ENCODE measurements at places on chromosomes 3 and 15.

DNA sequence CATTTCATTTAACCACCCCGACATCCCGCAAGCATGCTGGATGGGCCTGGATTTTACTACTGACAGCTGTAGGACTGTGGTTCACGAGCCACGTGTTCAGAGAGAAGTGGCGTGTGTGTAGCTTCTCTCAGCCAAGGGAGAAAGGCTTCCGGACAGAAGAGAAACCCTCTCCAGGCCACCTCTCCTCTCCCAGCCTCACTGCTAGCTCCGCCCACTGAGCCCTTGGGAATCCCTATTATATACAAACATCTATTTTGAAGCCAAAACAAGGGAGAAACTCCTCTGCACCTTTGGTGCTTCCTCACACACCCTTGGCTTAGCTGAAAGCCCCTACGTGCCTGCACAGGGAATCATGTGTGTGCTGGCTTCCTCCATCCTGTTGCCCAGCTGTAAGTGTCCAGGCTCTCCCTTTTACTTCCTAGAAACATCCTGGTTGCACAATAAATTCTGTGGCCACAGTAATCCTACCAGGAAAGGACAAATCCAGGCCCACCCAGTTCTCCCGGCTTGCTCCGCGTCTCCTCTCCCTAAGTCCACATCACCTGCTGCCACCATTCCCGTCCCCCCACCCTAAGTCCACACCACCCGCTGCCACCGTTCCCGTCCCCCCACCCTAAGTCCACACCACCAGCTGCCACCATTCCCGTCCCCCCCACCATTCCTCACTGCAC is 30.5 kb downstream of the PCSK6 start:
- DNase-seq, result no peak

DNA sequence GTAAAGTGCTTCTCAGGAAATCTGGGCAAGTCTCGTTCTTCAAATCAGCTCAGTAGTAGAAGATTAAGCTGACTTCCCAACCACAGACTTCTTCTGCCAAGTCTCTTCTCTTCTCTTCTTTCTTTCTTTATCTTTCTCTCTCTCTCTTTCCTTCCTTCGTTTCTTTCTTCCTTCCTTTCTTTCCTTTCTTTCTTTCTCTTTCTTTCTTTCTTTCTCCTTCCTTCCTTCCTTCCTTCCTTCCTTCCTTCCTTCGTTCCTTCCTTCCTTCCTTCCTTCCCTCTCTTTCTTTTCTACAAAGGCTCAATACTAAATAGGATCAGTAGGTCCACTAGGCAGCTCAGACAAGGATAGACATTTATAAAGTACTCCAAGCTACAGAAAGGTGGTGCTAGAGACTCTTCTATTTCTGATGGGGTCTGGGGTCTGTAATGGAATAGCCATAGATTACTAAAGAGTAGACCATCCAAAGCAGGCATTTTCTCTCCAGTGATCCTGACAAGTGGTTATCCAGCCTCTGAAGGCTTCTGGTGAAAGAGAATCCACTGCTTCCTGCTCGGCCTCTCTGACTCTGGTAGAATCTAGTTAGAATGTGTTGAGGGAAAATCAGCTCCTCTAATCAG is 100.8 kb downstream of the TPRG1 start:
- no peak for DNase-seq

GRCh38 chr3:128835096-128835495 is 44.3 kb upstream of the ACAD9 start:
- DNase-seq, result no peak

- no peak for DNase-seq
Measured at GRCh38 chr3:174346571-174346970, 512.6 kb upstream of the NAALADL2 start.

- DNase-seq, result peak; percentile 20
Measured at GRCh38 chr3:114274929-114275328, 18.9 kb upstream of the TIGIT start.

DNA sequence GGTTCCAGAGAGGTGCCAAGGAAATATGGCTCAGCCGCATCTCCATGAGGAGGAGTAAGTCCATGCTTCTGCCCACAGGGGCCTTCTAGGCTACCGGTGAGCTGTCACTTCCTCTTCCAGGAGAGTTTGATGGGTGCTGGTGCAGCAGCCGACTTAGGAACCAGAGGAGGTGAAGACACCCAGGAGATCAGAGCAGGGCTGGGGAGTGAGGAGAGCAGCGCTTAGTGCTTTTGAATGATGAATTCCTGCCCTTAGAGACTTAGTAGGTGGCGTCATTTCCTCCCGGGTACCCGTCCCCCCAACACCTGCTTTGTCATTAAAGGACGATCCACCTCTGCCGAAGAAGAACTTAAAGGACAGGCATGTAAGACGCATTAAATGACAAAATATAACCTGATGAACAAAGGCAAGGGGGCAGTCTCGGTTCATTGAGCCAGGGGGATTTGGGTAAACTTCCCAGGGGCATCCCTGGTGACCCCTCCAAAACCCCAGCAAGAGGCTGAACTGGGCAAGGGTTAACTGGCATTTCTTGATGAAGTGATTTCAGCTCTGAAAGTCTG is 67.6 kb downstream of the HES1 start:
- DNase-seq, result peak; percentile 54

GRCh38 chr15:80275961-80276360 is 23.9 kb upstream of the CTXND1 start:
- DNase-seq, result no peak

GRCh38 chr3:72154391-72155335 is 369.7 kb upstream of the PROK2 start:
- no peak for DNase-seq

- no peak for DNase-seq
Measured at GRCh38 chr15:25939122-25939521, 76.0 kb upstream of the ATP10A start.

DNA sequence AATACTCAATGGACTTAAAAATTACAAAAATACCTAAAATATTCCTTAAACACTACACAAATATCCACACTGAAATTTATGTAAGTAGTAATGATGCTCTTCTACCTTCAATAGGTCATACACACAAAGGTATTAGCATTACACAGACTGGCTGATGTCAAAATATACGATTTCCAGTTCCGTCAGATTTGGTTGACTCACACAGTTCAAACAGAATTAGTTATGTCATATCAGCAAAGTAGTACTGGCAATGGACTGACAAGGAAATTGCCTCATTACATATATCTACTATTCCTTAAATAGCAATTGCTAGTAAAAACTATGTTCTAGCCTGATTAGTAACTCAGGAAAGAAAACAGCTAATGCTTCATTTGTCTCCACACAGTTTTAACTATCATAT is 70.8 kb downstream of the ADAM10 start:
- no peak for DNase-seq

DNA sequence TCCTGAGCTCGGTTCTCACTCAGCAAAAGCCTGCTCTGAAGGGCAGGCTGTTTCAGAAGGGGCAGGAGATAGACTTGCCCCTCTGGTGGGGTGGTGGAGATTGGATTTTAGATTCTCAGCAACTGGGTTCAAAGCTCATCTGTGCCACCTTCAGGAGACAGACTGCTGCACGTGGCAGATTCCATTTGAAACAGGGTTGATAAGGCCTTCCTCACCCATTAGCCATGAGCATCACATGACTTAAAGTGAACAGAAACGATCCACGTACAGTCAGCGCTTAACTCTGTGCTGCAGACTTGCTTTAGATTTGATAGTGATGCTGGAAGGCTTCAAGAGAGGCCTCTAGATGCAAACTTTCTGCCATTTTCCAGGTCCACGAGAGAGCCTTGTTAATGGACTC is 35.0 kb upstream of the MGLL start:
- DNase-seq, result no peak

GRCh38 chr15:28881170-28881569 is 4.6 kb upstream of the APBA2 start:
- no peak for DNase-seq

- no peak for DNase-seq
Measured at GRCh38 chr15:39642011-39642640, 61.2 kb downstream of the THBS1 start.

- DNase-seq, result peak; percentile 66
Measured at GRCh38 chr3:181176601-181177000, 187.1 kb upstream of the DNAJC19 start.

DNA sequence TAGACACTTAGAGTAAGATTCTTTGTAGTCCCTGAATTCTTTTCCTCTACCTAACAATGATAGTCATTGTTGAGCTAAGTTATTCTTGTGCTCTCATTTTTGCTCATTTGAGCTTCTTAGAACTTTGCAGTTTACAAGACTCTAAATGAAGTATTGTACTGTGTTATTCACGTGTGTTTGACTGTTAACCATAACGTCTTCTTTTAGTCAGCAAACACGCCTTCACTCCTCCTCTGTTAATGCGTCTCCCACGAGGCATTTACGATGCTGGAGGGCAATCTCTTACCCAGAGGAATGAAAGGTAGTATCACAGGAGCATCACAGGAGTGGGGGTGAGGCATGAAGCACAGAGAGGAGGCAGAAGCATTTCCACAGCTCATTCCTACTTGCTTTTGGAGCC is 14.8 kb upstream of the P2RY14 start:
- DNase-seq, result no peak

GRCh38 chr3:158600787-158601186 is 29.8 kb downstream of the MLF1 start:
- DNase-seq, result no peak

DNA sequence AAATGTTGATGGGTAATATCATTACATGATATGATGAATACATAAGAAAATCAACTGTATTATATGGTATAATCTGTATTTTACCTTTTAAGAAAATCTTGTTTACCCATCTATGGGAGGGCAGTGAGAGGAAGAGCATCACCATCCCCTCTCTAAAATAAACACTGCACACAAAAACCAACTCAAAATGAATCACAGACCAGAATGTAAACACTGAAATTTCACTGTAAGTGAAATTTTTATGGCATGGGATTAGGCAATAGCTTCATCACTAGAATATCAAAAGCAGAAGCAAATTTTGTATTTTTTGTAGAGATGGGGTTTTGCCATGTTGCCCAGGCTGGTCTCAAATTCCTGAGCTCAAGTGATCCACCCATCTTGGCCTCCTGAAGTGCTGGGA is 26.2 kb downstream of the IFT80 start:
- no peak for DNase-seq

DNA sequence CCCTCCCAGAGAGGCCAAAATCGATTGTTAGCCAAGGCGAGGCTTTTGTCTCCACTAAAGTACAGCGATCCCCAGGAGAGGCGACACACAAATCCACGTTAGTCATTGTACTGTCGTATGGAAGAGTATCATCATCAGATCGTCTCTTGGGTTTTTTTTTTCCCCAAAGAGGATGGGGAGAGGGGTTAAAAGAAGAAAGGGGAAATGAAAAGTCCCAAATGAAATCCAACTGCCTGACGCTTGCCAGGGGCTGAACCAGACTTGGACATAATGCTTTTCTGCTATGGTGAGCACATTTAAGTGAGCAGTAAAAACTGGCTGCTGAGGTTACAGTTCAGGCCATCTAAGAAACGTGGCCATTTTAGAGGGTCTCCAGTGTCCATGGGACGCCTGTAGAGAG is 37.9 kb upstream of the CTSH start:
- no peak for DNase-seq

DNA sequence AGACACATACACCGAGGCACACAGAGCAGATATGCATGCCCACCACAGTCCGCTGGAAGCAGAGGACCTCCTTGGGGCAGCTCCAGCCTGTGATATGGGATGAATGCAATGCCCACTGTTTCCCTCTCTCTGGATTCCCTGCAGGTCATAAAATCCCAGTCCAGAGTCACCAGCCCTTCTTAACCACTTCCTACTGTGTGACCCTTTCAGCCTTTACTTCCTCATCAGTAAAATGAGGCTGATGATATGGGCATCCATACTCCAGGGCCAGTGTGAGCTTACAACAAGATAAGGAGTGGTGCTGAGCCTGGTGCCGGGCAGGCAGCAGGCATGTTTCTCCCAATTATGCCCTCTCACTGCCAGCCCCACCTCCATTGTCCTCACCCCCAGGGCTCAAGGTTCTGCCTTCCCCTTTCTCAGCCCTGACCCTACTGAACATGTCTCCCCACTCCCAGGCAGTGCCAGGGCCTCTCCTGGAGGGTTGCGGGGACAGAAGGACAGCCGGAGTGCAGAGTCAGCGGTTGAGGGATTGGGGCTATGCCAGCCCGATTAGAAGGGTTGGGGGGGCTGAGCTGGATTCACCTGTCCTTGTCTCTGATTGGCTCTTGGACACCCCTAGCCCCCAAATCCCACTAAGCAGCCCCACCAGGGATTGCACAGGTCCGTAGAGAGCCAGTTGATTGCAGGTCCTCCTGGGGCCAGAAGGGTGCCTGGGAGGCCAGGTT is at the start of gene GNAT1:
Gene GNAT1 (plus strand): TSS at position 675 of the 725 bp plus-strand sequence. CDS start 116 bp downstream, outside the sequence.
- no peak for DNase-seq

- no peak for DNase-seq
Measured at GRCh38 chr15:85897895-85898717, 103.4 kb upstream of the KLHL25 start.

- no peak for DNase-seq
Measured at GRCh38 chr3:177447938-177448337, 250.7 kb upstream of the TBL1XR1 start.

DNA sequence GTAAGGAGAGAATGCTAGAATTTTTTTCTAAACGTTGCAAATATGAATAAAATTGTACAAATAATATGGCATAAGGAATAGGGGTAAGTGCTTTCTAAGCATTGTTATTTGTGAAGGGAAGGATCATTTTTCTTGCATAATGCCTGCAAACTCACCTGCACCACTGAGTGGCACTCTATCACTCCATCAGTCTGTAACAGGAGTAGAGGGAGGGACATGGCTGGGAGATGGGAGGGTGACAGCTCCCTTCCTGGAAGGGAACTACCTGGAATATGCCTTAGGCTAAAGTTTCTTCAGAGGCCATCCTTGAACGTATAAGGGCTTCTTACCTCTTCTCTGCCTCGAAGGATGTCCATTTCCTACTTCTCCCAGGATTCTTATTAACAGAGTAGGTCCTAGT is 3.0 kb downstream of the NAALADL2 start:
- DNase-seq, result no peak

- DNase-seq, result no peak
Measured at GRCh38 chr3:179324270-179324754, 1.5 kb downstream of the ZNF639 start.

- no peak for DNase-seq
Measured at GRCh38 chr15:92819278-92820235, 80.6 kb upstream of the CHD2 start.

DNA sequence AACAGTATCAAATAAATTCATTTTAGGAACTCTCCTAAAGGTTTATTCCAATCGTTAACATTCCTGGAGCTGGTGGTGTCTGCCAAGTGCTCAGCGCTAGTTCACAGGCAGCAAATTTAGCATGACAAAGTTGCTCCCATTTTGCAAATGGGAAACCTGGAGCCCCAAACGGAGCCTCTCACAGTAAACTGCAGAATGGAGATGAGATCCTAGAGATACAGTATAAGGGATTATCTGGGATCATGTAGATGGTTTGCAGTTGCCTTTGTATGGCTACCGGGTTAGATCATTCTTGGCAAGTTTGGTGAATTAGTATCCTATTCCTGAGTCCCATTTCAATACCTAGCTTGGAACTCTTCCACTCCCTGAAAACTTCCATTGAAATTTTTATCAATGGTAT is 173.7 kb downstream of the CDIN1 start:
- DNase-seq, result no peak

- no peak for DNase-seq
Measured at GRCh38 chr3:13023235-13023970, 49.8 kb downstream of the IQSEC1 start.

Measured in activated CD4-positive, alpha-beta T cell treated with anti-CD3 and anti-CD28 coated beads for 36 hours (primary cell).